PC-9 (cell line): ENCODE measurements at places on chromosomes 13 and 19. TPM values are rescaled to one million over a fixed set of nuclear protein-coding genes. Genes with fewer than 3 reads are reported as not detected.
A peak's percentile ranks its signal among the peaks of the same experiment; 100 is the strongest.

- H3K4me1 ChIP-seq = peaks cover 22% of the 10 kb centered on the region
- peak overlapping the region; percentile 70 for H3K27ac ChIP-seq
- no peak for DNase-seq
- peak overlapping the region; percentile 92 for H3K4me3 ChIP-seq
- no peaks in the 10 kb centered on the region for H3K27me3 ChIP-seq
Observed at GRCh38 chr13:94548382-94548781, 47.6 kb downstream of the TGDS start.

DNA sequence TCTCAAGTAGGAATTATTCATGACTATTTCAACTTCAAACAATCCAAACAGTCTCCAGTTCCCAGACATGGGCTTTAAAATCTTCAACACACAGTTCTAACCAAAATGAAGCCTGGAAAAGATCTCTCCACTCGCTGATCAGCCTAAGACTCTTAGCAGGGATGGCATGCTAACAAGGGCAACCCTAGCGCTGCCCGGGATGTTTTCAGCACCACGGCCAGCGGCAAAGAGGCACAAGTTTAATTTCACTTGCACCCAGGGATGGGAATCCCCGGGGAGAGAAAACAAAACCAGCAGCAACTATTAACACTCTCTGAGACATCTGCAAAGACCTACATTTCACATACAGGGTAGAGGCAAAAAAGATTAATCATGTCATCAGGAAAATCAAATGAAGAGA is 43.0 kb downstream of the CACNA1A start:
- peak; percentile 2 for DNase-seq
- H3K4me1 ChIP-seq = no peaks in the 10 kb centered on the region

DNA sequence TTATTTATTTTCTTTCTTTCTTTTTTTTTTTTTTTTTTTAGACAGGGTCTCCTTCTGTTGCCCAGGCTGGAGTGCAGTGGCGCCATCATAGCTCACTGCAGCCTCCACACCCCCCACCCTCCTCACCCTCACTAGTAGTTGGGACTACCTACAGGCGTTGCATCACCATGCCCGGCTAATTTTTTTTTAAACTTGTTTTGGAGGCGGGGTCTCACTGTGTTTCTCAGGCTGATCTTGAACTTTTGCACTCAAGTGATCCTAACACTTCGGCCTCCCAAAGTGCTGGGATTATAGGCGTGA is 33.6 kb downstream of the GJA3 start:
- no peak for DNase-seq
- peaks cover 10% of the 10 kb centered on the region; the same call in 1 of the 2 replicates for H3K4me1 ChIP-seq
- H3K4me3 ChIP-seq = peak overlapping the region; percentile 72
- H3K36me3 ChIP-seq = no peaks in the 10 kb centered on the region
- peak overlapping the region; percentile 65 for H3K27ac ChIP-seq
- no peaks in the 10 kb centered on the region for H3K27me3 ChIP-seq

- DNase-seq = no peak
- peaks cover 7% of the 10 kb centered on the region; the same call in 1 of the 2 replicates for H3K27me3 ChIP-seq
Observed at GRCh38 chr13:51919531-51919930, 57.8 kb downstream of the CCDC70 start.

- no peak overlapping the region for H3K4me3 ChIP-seq
- no peaks in the 10 kb centered on the region for H3K4me1 ChIP-seq
- no peaks in the 10 kb centered on the region for H3K27me3 ChIP-seq
- H3K27ac ChIP-seq = no peak overlapping the region
Observed at GRCh38 chr13:83881140-83881684, 1.1 kb downstream of the SLITRK1 start.

GRCh38 chr19:48870048-48870447 is 1.6 kb upstream of the PLEKHA4 start:
- peaks cover 22% of the 10 kb centered on the region for H3K27me3 ChIP-seq
- H3K4me1 ChIP-seq = peaks cover 12% of the 10 kb centered on the region
- no peak for DNase-seq
- H3K36me3 ChIP-seq = peaks cover 18% of the 10 kb centered on the region
- no peak overlapping the region for H3K27ac ChIP-seq

DNA sequence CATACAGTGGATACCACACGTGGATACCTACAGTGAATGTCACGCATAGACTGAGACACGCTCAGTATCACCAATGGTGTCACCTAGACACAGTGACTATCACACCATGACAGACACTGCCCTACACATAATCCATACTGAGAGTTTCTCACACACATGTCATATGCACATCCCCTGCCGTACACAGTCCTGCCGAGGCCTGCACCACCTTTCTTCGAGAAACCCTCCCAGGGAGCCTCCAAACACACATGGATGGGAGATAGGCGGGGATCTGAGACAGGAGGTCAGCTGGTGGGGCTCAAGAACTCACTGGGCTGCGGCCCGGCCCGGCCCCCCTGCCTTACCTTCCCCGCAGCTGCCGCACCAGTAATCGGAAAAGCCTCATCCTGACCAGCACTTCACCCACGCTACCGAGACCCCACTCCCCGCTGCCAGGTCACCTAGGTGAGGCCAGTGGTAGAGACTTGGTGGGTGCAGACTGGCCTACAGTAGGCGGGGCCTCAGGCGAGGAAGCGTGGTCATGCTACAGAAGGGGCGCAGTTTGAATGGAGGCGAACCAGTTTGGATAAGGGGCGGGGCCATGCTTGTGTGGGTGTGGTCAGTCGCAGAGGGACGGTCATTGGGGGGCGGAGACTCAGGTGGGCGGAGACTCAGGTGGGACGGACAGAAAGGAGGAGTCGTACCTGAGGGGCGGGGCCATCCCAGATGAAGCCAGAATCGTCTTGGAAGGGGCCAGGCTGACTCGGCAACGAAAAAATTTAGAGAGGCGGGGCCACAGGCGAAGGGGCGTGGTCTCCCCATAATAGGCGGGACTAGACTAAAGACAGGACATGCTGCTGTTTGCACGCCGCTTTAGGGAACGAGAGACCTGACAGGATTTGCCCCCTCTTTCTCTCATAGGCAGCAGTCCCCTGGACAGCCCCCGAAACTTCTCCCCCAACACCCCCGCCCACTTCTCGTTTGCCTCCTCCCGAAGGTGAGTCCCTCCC is 2.1 kb downstream of the MAST1 start:
- DNase-seq = peak; percentile 85
- H3K4me1 ChIP-seq = peaks cover 13% of the 10 kb centered on the region
- no peaks in the 10 kb centered on the region for H3K36me3 ChIP-seq
- H3K4me3 ChIP-seq = peak overlapping the region; percentile 49; the same call in 1 of the 2 replicates
- no peak overlapping the region for H3K27ac ChIP-seq

GRCh38 chr19:9901020-9901419 is 35.3 kb downstream of the OLFM2 start:
- no peaks in the 10 kb centered on the region for H3K36me3 ChIP-seq
- H3K27me3 ChIP-seq = peaks cover 63% of the 10 kb centered on the region
- no peak for DNase-seq
- no peak overlapping the region for H3K4me3 ChIP-seq
- no peak overlapping the region for H3K27ac ChIP-seq
- H3K4me1 ChIP-seq = no peaks in the 10 kb centered on the region

- no peak overlapping the region for H3K27ac ChIP-seq
- no peak overlapping the region for H3K4me3 ChIP-seq
- no peaks in the 10 kb centered on the region for H3K36me3 ChIP-seq
Observed at GRCh38 chr19:42555801-42556200, 27.5 kb upstream of the CEACAM1 start.

- no peak overlapping the region for H3K4me3 ChIP-seq
- H3K4me1 ChIP-seq = no peaks in the 10 kb centered on the region
- H3K27ac ChIP-seq = no peak overlapping the region
- no peaks in the 10 kb centered on the region for H3K36me3 ChIP-seq
Observed at GRCh38 chr13:47188802-47189201, 291.9 kb upstream of the HTR2A start.

DNA sequence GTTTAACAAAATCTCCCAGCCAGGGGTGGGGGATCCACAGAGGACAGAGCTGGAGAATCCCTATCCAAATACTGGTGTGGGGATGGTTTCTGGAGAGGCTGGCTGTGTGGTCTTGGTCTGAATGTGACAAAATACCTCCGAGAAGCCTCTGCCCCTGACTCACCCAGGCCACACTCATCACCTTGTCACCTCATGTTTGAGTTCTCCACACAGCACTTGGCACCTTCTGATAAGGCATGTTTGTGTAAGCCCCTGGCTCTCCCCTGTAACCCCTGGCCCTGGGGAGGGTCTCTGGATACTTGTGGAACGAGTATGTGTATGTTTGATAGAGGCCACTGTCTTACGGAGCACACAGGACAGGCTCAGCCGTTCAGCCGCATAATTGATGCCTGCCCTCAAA is 14.7 kb downstream of the TECR start:
- no peak overlapping the region for H3K4me3 ChIP-seq
- no peaks in the 10 kb centered on the region for H3K27me3 ChIP-seq
- H3K36me3 ChIP-seq = no peaks in the 10 kb centered on the region; the same call in 1 of the 2 replicates
- no peak overlapping the region for H3K27ac ChIP-seq
- no peaks in the 10 kb centered on the region for H3K4me1 ChIP-seq

DNA sequence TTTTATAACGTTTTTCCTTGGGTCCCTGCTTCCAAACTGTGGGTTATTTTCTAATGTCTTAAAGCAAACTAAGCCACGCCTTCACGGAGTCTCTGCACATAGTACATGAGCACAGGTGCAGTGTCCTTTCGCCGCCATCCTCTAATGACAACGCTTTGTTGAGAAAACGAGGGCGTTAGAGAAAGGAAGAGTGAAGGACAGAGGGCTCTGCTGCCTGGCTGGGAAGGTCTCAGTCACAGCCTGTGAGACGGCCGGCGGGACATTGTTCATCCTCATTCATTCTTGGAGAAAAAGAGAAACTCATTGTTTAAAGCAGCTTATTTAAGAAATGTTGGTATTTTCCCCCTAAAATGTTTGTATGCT is 9.5 kb downstream of the IL17D start:
- H3K4me1 ChIP-seq = no peaks in the 10 kb centered on the region
- H3K27me3 ChIP-seq = no peaks in the 10 kb centered on the region
- no peak overlapping the region for H3K27ac ChIP-seq
- no peaks in the 10 kb centered on the region for H3K36me3 ChIP-seq
- peak overlapping the region; percentile 10; the same call in 1 of the 2 replicates for H3K4me3 ChIP-seq

DNA sequence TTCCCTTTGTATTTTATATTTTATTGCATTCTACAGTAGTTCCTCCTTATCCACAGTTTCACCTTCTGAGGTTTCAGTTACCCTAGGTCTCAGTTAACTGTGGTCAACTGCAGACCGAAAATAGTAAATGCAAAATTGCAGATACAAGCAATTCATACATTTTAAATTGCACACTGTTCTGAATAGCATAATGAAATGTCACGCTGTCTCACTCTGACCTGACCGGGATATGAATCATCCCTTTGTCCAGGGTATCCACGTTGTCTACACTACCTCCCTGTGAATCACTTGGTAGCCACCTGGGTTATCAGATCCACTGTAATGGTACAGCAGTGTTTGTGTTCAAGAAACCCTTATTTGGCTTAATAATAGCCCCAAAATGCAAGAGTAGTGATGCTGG is 325.0 kb downstream of the DNAJC15 start:
- H3K36me3 ChIP-seq = no peaks in the 10 kb centered on the region
- H3K27ac ChIP-seq = no peak overlapping the region
- H3K4me1 ChIP-seq = peaks cover 7% of the 10 kb centered on the region; the same call in 1 of the 2 replicates
- H3K27me3 ChIP-seq = no peaks in the 10 kb centered on the region
- no peak for DNase-seq

DNA sequence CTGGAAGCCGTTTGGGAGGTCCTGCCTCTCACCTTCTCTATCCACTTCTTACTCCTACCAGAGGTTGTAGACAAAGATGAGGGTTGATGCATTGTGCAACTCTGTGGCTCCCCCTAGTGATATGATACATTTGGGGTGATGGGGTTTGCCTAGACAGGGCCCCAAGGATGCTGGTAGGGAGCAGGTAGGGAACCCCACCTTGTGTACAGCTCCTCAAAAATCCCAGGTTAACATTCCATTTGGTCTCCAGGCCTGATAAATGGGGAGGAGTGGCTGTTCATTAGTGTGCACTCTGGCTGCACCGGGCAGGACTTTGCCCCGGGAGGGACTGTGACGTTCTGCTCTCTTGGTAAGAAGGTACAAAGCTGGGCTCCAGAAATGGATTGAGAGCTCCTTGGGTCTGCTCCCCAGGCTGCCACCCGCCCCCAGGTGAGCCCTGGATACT is 19.2 kb downstream of the SIGLEC8 start:
- H3K27ac ChIP-seq = no peak overlapping the region
- DNase-seq = no peak
- no peaks in the 10 kb centered on the region for H3K4me1 ChIP-seq
- H3K36me3 ChIP-seq = no peaks in the 10 kb centered on the region

- H3K4me3 ChIP-seq = no peak overlapping the region
- no peaks in the 10 kb centered on the region for H3K27me3 ChIP-seq
- no peak overlapping the region for H3K27ac ChIP-seq
Observed at GRCh38 chr19:18100710-18101109, 3.1 kb downstream of the MAST3 start.

GRCh38 chr13:79973533-79973963 is 367.4 kb downstream of the SPRY2 start:
- H3K27ac ChIP-seq = no peak overlapping the region
- DNase-seq = no peak
- H3K4me3 ChIP-seq = no peak overlapping the region
- 0 out of 2 replicates have a peak, but pooled peaks cover 3% of the 10 kb centered on the region for H3K4me1 ChIP-seq
- H3K36me3 ChIP-seq = no peaks in the 10 kb centered on the region

GRCh38 chr13:111025310-111025709 is 89.8 kb upstream of the ARHGEF7 start:
- no peak for DNase-seq
- no peaks in the 10 kb centered on the region for H3K4me1 ChIP-seq
- no peaks in the 10 kb centered on the region for H3K36me3 ChIP-seq
- peaks cover 20% of the 10 kb centered on the region; the same call in 1 of the 2 replicates for H3K27me3 ChIP-seq

DNA sequence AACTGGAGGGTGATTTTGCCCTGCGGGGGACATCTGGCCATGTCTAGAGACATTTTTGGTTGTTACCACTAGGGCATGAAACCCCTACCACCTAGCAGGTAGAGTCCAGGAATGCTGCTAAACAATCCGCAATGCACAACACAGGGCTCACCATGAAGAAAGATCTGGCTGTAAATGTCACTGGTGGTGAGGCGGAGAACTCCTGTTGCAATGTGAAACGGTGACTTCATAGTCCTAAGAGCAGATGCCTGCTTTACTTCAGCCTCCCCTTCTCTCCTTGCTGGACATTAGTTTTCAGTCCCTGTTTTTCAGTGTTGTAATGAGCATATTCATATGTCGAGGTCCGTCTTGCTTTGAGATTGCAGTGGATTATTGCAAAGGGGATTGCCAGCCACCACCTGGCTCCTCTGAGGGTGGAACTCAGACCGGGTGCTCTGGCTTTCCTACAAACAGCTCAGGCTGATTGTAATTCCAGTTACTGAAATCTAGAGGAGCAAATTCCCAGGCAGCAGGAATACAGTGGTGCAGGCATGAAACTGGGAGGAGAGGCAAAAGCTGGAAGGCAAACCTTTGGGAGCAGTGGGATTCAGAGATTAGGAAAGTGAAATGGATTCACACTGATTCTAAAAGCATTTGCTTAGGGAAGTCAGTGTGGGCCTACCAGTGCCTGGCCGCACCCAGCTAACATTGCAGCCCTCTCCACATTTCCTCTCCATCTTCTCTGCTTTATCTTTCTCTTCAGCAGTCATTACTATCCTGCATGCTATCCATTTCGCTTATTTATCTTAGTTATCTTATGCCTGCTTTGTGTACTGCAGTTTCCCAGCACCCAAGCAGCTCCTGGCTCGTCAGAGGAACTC is 76.1 kb upstream of the PCDH8 start:
- H3K36me3 ChIP-seq = no peaks in the 10 kb centered on the region
- H3K4me1 ChIP-seq = no peaks in the 10 kb centered on the region
- H3K27ac ChIP-seq = no peak overlapping the region
- no peak for DNase-seq

DPRX gene
- total RNA-seq = not detected in 2 replicates

WTIP gene
- 0.50 and 0.63 TPM in 2 replicates for total RNA-seq

KCNRG gene
- 0.41 TPM in 1 of 2 replicates, not detected in the other for total RNA-seq

LHFPL6 gene
- total RNA-seq = 2.5 and 3.1 TPM in 2 replicates

PALM3 gene
- total RNA-seq = 25.0 and 28.8 TPM in 2 replicates
